NCI-H1417 treated with DMSO at 0.1 percent for 48 hours (cell line): ENCODE measurements at places on chromosomes 16 and 17.

DNA sequence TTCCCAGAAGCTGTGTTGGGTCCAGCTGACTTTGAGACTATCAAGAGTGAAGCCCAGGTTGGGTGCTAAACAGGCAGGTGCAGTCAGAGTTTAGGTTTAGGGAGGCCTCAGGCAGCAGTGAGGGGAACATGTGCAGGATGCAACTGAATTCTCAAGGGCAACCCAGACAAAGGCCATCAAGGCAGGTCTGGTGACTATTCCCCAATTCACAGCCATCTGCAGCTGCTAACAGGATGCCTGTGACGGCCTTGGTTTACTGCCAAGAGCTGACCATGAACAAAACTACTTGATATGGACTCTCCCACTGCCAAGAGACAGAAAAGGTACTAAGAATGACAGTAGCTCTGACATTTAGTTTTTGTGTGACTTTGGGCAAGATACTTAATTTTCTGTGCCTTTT is 45.2 kb upstream of the BCAR1 start:
- no peak for DNase-seq

DNA sequence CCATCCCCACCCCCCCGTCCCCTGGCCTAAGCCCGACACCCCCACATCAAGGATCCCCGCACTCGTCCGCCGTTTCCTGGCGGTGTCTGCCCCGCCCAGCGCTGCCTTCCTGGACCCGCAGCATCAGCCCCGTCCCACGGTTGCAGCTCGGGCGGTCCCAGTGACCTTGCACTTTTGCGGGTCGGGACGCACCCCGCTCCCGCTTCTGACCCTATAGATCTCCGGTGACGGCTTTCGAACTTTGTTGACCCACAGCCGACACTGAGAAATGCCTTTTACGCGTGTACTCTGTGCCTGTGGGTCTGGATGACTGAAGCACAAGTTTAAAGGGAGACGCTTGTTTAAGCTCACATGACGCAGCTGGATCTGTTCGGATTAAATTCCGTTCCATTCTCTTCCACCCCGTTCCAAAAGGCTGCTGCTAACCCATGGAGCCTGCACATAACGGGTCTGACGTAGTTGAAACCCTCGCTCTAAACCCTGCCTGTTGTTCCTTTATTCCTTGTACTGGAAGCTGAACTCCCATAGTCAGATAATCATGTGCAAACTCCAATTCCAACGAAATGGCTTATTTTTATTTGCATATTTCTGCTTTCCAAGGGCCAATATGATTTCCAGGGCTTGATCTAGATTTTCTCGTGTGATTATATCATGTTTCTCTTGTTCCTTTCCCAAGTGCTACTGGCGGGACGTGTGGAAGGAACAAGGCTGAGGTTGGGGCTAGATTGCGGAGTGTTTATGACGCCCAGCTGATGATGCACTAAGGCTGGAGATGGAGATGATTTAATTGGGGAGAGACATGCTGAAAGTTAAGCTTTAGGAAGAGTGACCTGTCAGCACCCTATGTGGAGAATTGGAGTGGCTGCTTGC is 834 bp downstream of the FLYWCH1 start:
- no peak for DNase-seq

DNA sequence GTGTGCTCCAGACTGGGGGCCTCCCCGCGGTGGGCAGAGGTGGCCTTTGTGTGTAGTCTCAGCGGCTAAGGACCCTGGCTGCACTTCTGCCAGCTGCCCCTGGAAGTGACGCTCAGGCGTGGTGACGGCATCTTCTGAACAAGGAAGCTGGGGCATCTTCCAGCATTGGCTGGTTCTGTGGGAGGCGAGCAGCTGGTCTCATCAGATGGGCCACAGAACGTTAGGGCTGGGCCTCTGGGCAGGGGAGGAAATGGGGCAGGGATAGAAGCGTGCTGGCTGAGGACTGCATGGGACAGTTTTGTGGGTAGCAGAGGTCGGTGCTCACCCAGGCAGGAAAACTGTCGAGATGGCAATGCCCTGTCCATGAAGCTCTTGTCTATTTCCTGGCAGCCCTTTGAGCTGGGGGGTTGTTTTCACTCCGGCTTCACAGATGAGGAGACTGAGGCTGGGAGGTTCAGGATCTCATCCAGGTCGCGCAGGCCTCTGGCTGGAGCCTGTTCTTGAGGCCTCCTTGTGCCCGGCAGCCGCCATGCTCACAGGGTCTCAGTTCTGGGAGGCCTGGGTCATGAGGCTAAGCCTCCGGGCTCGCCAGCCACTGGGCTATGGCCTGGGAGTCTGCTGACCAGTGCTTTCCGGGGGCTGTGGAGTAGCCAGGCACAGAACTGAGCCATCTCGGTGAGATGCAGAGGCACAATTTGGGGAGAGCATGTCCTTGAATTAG is 16.3 kb downstream of the IRF8 start:
- DNase-seq: no peak

DNA sequence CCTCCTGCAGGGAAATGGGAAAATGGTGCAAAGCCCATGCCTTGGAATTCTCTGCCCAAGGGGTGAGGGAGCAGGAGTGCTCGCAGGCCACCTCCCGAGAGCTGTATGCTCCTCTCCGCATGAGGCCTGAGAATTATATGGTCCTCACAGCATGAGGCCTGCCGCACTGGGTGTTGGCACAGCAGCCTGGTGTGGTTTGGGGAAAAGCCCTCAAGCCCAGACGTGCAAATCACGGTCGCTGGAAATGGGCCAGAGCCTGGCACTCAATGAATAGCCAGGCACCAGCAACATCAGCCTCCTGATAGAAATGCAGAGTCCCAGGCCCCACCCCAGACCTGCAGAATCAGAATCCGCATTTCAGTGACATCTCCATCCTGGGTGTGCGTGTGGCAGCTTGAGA is 156.4 kb upstream of the FOXF1 start:
- no peak for DNase-seq

DNA sequence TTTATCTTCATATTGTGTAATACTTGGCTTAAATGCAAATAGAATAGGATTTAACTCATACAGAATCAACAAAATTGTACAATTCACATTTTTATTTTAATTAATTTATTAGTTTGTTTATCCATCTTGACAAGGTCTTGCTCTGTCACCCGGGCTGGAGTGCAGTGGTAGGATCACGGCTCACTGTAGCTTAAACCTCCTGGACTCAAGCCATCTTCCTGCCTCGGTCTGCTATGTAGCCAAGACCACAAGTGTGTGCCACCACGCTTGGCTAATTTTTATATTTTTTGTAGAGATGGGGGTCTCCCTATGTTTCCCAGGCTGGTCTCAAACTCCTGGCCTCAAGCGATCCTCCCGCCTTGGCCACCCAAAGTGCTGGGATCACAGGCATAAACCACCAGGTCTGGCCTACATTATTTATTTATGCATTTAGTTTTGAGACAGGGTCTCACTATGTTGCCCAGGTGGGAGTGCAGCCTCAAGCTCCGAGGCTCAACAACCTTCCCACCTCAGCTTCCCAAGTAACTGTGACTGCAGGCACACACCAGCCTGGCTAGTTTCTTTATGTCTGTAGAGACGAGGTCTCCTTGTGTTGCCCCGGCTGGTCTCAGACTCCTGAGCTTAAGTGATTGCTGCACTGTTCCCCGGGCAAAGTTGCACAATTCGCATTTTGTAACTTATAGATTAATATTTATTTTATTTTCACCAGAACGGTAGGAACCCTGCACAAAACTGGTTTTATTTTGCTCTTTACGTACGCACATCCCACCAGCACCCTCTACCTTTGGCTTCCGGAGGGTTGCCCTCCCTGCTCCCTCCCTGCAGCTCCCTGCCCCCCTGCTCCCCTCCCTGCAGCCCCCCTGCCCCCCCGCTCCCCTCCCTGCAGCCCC is 4.9 kb downstream of the DPEP1 start:
- no peak for DNase-seq

GRCh38 chr16:84673203-84673535 is 24.9 kb downstream of the KLHL36 start:
- no peak for DNase-seq

DNA sequence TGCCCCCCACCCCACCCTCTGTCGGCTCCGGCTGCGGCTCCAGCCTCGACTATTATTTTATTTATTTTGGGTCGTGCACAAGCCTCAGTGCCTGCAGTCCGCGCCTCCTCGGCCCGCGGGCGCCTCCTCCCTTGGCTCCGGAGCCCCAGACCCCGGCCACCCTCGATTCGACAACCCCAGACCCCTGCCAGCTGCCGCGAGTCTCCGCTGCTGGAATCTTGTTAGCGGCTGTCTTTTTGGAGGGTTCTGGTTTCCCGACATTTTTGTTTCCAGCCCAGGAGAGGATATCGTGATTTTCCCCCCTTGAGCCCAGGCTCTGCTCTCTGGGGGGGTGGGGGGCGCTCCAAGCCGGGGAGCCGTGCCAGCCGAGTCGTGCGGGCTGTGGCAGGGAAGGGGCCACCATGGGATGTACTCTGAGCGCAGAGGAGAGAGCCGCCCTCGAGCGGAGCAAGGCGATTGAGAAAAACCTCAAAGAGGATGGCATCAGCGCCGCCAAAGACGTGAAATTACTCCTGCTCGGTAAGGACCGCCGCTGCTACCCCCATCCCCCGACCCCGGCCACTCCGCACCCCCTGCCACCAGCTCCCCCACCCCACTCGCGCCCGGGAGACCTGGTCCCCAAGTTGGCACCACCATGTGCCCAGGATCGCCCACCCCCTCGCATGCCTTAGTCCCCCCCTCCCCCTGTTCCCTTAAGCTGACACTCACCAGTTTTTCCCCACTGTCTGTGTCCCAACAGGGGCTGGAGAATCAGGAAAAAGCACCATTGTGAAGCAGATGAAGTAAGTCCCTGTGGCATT is 746 bp downstream of the GNAO1 start:
- no peak for DNase-seq

- no peak for DNase-seq
These were observed 294.2 kb upstream of the C16orf82 start for GRCh38 chr16:26772503-26772902.

- DNase-seq: no peak
These were observed 491.0 kb downstream of the CDH13 start for GRCh38 chr16:83117810-83118209.

DNA sequence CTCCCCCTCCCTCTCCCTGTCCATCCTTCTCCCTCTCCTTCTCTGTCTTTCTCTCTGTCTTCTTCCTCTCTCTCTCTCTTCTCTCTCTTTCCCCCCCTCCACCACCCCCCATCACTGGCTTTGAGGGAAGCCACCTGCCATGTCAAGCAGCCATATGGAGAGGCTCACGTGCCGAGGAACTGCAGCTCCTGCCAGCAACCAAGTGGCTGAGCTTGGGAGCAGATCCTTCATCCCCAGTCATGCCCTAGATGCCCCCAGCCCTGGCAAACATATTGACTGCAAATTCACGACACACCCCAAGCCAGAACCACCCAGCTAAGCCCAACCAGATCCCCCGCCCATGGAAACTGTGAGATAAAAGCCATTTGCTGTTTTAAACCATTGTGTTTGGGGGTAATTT is 40.9 kb upstream of the RBFOX3 start:
- DNase-seq: no peak

DNA sequence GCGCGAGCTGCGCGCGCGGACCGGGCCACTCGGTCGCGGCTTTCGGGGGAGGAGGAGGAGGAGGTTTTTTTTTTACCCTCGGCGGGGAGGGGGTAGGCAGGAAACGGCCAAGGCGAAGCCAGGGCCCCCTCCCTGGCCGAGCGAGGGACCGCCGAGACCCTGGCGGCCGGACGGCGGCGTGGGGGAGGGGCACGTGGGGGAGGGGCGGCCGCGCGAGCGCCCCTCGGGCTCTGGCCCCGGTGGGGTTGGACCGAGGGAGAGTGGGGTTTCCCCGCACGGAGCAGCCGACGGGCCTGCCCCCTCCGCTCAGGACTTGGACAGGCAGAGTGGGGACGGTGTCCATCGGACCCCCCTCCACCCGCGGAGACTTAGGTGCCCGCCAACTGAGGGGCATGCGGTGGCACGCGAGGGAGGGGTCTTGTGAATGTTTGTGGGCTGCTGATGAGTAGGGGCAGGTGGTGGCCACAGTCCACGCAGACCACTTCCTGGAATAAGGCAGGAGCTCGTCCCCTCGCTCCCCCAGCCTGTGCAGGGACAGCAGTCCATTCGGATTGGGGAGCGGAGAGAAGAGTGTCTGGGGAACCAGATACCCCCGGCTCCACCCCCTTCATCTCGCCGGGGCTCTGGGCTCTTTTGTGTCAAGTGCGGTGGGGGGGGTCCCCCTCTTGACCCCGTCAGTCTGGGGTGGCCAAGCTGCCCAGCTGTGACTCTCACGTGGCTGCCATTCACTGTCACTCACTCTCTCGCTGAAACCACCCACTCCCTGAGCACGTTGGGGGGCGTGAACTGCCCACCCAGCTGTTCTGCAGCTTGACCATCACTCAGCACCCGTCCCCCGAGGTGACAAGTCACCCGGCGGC is 3.0 kb upstream of the CHD3 start:
- DNase-seq: no peak

- no peak for DNase-seq
These were observed 7.8 kb downstream of the CA4 start for GRCh38 chr17:60157487-60158040.

DNA sequence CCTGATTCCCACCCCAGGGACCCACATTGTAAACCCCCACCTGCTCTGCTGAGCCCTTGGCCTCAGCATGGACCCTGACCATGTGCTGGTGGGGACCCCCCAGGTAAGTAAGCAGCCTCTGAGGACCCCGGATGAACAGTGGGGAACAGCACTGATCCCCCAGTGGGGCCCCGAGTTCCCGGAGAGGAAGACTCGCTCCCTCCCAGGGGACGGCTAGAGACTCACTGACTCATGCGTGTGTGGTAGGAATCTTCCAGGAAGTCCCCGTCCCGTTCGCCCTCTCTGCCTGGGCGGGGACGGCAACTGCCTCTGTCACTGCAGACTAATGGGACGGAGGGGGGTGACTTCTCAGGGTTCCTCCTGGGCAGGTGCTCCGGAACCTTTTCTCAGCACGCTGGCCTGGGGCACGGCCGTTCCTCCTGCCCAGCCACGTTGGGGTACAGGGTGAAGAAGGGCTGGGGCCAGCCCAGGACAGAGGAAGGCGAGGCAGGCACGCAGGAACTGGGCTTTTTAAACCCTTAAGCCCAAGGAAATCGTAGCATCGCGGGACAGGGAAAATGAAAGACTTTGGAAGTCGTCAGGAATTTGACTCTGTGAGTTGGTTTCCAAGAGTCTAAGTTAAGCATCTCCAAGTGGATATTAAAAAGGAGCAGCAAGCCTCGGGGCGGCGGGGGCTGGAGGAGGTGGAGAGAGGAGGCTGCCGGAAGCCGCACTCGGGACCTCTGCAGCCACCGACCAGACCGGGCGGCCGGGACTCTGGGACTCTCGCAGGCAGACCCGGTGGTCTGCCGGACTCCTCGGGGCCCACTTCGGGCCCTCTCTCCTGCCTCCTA is 178.7 kb downstream of the SEC14L1 start:
- DNase-seq: no peak

- DNase-seq: no peak
These were observed 230.7 kb downstream of the ENGASE start for GRCh38 chr17:79305376-79305767.

- DNase-seq: no peak
These were observed 144.7 kb upstream of the CHMP6 start for GRCh38 chr17:80846932-80847331.

- no peak for DNase-seq
These were observed 21.7 kb upstream of the HOXB9 start for GRCh38 chr17:48647963-48648245.

GRCh38 chr17:7045492-7046126 is 1.7 kb upstream of the SLC16A11 start:
- peak; percentile 25 for DNase-seq
